ENCODE measurements at places on chromosomes 1 and 21. TPM values are rescaled to one million over a fixed set of nuclear protein-coding genes. Genes with fewer than 3 reads are reported as not detected.
A peak's percentile ranks its signal among the peaks of the same experiment; 100 is the strongest.

DNA sequence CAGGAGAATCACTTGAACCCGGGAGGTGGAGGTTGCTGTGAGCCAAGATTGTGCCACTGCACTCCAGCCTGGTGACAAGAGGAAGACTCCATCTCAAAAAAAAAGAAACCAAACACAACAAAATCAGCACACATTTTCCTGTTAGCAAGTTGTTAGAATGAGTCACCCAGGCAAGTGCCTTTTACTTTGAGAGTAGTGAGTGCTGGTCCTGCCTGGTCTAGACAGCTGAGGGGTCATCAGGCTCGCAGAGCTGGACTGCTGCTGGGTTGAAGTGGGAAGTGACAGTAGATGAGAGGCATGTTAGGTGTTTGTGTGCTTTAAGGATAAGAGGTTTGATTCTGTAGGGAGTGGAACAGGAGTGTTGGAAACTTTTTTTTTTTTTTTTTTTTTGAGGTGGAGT lies 31.9 kb downstream of the GNPAT start:
- H3K4me1 ChIP-seq: peaks cover 36% of the 10 kb centered on the region
- H3K36me3 ChIP-seq: peaks cover 66% of the 10 kb centered on the region
- H3K27ac ChIP-seq: peak overlapping the region; percentile 89
- no peak overlapping the region for H3K4me3 ChIP-seq
- H3K27me3 ChIP-seq: no peaks in the 10 kb centered on the region
- DNase-seq: no peak

DNA sequence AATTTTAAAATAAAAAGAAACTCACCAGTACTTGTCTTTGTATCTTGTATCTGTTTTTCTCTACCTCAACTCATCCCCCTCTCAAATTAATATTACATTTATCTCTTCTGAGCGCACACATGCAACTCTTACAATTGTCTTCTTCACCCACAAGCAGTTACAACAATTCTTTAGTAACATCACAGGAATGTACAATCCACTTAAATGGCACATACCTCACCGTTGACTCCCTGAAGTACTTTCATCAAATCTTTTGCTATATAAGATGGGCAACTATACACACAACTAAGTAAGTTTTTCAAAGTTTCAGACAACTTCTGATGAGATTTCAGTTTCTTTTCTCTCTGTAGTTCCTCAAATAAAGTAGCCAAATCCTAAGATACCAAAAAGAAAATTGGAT lies 28.3 kb downstream of the HEATR1 start:
- no peaks in the 10 kb centered on the region for H3K27me3 ChIP-seq
- no peak overlapping the region for H3K4me3 ChIP-seq
- no peak overlapping the region for H3K27ac ChIP-seq
- H3K36me3 ChIP-seq: peaks cover 40% of the 10 kb centered on the region
- H3K4me1 ChIP-seq: no peaks in the 10 kb centered on the region
- DNase-seq: no peak

- H3K27ac ChIP-seq: no peak overlapping the region
- H3K4me3 ChIP-seq: no peak overlapping the region
- no peaks in the 10 kb centered on the region for H3K36me3 ChIP-seq
- H3K27me3 ChIP-seq: peaks cover 12% of the 10 kb centered on the region
- DNase-seq: peak; percentile 41
- no peaks in the 10 kb centered on the region for H3K4me1 ChIP-seq
Measured at GRCh38 chr1:233394860-233395717, 67.6 kb downstream of the MAP3K21 start.

GRCh38 chr1:66288048-66288447 lies 245.9 kb upstream of the SGIP1 start:
- H3K4me1 ChIP-seq: peaks cover 61% of the 10 kb centered on the region
- no peak for DNase-seq
- no peak overlapping the region for H3K4me3 ChIP-seq
- H3K27me3 ChIP-seq: no peaks in the 10 kb centered on the region
- no peak overlapping the region for H3K27ac ChIP-seq
- peaks cover 6% of the 10 kb centered on the region for H3K36me3 ChIP-seq

GRCh38 chr1:233951804-233952203 lies 47.3 kb downstream of the SLC35F3 start:
- no peaks in the 10 kb centered on the region for H3K36me3 ChIP-seq
- no peak for DNase-seq
- no peaks in the 10 kb centered on the region for H3K4me1 ChIP-seq
- no peaks in the 10 kb centered on the region for H3K27me3 ChIP-seq

DNA sequence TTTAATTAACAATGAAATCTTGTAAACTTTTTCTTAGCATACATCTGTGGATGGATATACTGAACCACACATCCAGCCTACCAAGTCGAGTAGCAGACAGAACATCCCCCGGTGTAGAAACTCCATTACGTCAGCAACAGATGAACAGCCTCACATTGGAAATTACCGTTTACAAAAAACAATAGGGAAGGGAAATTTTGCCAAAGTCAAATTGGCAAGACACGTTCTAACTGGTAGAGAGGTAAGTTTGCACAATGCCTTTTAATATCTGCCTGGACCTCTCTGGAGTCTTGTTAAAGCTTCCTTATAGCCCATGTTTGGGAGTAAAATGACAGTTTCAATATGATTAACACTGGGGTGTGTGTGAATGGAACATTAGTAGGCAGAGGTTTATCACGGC lies 51.4 kb downstream of the MARK1 start:
- H3K36me3 ChIP-seq: no peaks in the 10 kb centered on the region
- H3K4me1 ChIP-seq: no peaks in the 10 kb centered on the region

DNA sequence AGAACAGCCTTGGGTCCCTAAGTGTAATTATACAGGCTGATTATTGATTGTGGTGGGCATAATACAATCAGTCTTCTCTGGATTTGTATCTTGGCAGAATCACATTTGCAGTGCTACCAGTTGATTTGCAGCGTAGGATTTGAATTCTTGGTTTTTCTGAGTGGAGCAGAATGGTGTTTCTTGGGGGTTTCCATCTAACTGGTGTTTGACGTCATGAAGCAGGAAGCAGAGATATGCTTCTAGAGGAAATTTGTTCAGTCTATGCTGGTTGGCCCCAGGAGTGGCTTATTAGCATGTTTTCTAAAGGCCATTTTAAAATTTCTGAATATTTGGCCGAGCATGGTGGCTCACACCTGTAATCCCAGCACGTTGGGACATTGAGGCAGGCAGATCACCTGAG lies 3.4 kb downstream of the CTTNBP2NL start:
- H3K4me1 ChIP-seq: peaks cover 21% of the 10 kb centered on the region
- no peak overlapping the region for H3K27ac ChIP-seq
- no peaks in the 10 kb centered on the region for H3K36me3 ChIP-seq
- H3K4me3 ChIP-seq: no peak overlapping the region

Gene TDRD10
- not detected for total RNA-seq
